Stimulated activated CD8-positive, alpha-beta memory T cell treated with anti-CD3 and anti-CD28 coated beads, Interleukin-12 subunit alpha, Interleukin-12 subunit beta, amount 100 ng/mL, for 1 hour (primary cell): ENCODE measurements at places on chromosomes 12 and 14.

- no peak for DNase-seq
Observed at GRCh38 chr12:10982244-10982643, 4.5 kb downstream of the TAS2R50 start.

GRCh38 chr12:122834921-122835749, at the start of gene HIP1R:
HIP1R (plus strand) TSS chr12:122835457; CDS start chr12:122835551, 94 bp downstream.
- peak; percentile 35 for DNase-seq

GRCh38 chr12:67434671-67435370, 165.7 kb downstream of the CAND1 start:
- no peak for DNase-seq

DNA sequence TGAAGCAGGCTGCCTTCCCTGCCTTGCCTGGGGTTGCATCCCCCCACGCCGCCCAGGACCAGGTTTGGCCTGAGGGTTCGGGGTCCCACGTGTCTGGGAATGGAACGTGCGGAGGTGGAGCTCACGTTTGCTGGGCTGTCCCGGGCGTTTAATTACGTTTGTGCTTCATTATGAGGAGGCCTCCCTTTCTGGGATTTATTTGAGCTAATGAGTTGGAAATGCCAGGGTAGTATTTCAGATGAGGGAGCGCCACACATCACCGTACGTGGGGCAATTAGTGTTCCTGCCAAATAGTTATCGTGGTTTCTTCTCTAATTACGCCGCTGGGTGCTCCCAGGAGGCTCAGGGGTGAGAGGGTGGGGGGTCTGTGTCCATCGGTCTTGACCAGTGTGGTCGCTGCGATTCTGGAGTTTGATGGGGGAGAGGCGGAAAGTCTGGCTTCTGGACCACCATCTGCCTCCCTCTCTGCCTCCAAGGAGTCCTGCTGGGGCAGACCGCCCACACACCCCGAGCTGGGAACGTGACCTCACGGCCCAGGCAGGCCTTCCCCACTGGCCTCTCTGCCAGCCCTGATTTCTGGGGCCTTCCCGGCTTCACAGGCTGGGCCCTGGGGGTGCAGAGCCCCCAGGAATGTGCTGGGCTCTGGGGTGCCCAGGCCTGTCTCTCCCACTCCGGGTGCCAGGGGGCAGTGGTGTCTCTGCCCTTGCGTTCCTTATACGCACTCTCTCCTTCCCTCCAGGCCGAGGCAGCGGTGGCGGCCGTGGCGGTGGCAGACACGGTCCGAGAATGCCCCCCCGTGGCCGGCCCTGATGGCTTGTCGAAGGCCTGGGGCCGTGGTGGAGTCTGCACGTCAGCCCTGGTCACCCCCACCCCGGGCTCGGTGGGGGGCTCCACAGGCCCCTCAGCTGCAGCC, 18.9 kb downstream of the KIF26A start:
- DNase-seq, result no peak

DNA sequence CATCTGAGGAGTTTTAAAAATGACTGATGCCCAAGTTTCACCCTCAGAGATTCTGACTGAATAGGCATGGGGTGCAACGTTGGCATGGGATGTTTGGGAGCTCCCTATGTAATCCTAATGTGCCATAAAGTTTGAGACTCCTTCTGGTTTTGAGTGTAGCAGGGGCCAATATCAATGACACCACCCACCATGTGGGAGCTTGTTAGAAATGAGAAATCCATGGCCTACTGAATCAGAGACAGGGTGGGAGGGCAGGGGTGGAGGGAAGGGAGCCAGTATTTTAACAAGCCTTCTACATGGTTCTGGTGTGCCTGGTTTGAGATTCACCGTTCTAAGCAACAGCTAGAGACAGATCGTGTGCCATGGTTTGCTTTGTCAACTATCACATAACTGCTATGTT, 46.1 kb downstream of the VCPKMT start:
- DNase-seq, result no peak

GRCh38 chr14:104206281-104206904, 68.0 kb downstream of the KIF26A start:
- no peak for DNase-seq
